ENCODE measurements at places on chromosomes 6 and 20.

DNA sequence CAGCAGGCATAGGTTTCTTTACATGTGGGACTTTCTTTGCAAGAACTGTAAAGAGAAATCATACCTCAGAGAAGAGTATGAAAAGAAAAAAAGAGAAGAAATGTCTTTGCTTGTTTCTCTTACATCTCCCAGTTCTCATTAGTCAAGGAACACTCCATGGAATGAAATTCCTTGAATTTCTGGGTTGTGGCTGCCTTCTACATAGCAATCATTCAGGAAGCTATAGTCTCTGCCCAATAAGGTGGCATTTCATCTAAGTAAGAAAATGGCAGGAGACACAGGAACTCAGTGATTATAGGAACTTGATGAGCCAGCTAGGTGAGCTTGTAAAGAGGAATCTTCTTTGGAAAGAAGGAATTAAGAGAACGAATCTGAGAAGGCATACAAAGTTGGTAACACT, 197.0 kb upstream of the FKBP1C start:
- no peak for DNase-seq

- DNase-seq = no peak
Measured at GRCh38 chr6:37840143-37840939, 20.8 kb downstream of the ZFAND3 start.

DNA sequence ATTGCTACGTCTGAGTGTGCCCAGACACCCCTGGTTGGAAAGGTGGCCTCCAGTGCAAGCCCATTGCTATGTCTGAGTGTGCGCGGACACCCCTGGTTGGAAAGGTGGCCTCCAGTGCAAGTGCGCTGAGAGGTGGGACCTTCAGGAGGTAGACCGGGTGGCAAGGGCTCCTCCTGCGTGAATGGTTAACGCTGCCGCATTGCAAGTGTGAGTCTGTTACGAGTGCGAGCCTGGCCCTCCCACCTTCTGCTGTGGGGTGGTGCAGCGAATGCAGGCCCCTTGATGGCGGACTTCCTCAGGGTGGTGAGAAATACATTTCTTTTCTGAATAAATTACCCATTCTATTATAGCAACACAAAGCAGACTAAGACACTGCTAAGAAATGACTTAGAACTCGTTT, 208.8 kb downstream of the DLL1 start:
- DNase-seq = no peak

DNA sequence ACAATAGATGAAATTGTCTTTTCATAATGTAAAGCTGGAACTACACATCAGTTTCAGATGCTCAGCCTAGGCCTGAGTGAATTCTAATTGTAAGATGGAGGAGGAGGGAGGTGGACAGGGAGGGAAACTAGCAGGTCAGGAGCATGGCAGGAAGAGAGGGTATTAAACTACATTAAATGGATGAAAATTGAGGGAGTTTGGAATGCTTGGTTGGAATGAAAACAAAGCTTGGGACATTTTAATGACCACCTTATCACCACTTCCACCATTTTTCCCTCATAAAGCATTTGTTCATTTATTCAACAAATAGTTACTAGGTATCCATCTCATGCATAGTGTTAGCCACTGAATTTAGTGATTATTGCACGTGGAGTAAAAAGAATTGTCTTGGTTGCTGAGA, 65.0 kb downstream of the KIZ start:
- no peak for DNase-seq

DNA sequence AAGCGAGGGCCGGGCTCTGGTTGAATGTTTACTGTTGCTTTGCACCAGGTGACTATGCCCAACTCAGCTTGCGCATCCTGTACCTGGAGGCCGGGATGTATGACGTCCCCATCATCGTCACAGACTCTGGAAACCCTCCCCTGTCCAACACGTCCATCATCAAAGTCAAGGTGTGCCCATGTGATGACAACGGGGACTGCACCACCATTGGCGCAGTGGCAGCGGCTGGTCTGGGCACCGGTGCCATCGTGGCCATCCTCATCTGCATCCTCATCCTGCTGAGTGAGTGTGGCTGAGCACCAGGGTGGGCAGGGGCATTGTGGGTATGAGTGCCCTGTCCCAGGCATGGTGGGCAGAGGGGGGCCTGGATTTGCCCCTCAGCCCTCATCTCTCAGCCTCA, 136.1 kb downstream of the TAF4 start:
- DNase-seq = no peak

- no peak for DNase-seq
Measured at GRCh38 chr20:32497589-32498224, 87.4 kb downstream of the NOL4L start.

DNA sequence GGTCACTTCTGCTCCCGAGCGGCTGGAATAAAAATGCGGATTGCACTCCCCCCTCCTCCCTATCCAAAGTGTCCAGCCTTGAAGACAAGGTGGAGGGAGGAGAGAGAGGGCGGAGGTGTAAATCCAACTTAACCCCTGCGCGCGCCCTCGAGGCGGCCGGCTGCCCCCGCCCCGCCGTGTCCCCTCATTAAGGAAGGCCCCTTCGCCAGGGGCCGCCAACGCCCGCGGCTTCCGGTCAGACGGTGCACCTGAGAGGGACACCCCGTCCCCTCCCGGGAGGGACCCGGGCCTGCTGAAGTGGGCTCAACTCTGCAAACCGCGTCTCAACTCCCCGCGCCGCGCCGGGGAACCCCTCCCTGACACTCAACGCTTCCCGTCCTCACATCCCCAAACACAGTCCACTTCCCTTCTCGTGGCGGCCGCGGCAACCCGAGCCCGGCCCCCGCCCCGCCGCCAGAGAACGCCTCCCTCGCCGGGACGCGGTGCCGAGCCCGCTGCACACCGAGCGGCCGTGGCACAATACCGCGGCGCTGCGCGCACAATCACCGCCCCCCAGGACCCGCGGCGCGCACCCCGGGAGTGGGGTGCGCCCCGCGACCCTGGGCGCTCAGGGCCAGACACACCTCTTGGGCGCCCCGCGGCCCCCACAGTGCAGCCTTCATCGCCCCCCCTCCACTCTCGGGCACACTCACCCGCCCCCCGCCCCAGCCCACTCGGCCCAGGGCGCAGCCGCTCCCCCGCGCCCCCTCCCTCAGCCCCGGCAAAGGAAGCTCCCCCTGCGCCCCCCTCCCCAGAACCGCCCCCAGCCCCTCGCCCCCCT, 102.5 kb downstream of the NOL4L start:
- DNase-seq = no peak

DNA sequence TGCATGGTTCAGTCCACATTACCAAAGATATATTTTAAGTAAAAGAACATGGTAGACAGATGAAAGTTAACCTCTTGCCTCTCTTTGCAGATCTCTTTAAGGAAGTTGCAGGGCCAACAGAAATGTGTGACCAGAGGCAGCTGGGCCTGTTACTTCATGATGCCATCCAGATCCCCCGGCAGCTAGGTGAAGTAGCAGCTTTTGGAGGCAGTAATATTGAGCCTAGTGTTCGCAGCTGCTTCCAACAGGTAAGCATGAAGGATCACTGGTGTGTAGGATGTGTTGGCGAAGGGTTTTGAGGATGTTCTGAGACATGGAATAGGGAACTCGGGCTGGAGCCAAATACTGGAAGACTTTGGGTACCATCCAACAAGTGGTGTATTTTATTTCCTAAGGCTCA, 508.6 kb downstream of the UTRN start:
- DNase-seq = no peak

DNA sequence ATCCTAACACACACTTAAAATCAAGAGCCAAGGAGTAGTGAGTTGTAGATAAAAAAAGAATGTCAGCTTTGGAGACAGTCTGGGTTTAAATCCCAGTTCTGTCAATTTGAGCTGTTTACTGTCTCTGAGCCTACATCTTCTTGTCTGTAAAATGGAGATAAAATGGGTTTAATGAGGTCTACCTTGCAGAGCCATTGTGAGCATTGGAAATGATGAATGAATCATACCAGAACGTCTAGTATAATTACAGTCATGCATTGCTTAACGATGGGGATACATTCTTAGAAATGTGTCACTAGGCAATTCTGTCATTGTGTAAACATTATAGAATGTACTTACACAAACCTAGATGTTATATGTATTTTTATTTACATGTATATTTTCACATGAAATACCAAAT, 17.6 kb upstream of the SGK2 start:
- no peak for DNase-seq

GRCh38 chr6:33694401-33694931, 17.0 kb downstream of the UQCC2 start:
- peak; percentile 38 for DNase-seq

DNA sequence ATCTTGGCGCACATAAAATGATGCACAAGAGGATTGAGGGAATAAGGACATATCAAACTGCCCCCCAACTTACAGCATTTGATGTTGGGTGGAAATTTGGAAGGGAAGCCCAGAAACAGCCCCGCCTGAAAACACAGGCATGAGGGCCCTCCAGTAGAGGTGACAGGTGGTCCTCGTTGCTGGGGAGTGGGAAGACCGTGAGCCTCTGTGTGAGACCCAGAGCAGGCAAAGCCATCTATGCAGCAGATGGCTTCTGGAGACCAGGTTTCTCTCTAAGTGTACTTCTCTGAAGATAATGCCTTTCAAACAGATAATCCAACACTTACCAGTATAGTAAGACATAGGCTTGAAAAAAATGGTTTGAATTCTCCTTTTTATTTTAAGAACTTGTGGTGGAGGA, 132.2 kb upstream of the INSM1 start:
- no peak for DNase-seq

- no peak for DNase-seq
Measured at GRCh38 chr20:5045906-5046305, 44.6 kb upstream of the SLC23A2 start.

DNA sequence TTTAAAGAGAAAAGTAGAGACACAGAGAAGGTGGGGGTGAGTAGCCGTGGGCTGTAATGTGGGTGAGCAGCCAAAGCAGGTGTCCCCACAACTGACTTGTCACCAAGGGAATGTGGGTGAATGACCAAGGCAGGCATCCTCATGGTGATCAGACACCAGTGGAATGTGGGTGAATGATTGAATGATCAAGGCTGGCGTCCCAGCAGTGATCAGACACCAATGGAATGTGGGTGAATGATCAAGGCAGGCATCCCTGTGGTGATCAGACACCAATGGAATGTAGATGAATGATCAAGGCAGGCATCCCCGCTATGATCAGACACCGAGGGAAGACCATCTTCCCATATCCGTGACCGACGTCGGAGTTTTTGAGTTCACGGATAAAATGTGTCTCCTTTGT, 49.8 kb upstream of the OR14J1 start:
- DNase-seq = no peak

DNA sequence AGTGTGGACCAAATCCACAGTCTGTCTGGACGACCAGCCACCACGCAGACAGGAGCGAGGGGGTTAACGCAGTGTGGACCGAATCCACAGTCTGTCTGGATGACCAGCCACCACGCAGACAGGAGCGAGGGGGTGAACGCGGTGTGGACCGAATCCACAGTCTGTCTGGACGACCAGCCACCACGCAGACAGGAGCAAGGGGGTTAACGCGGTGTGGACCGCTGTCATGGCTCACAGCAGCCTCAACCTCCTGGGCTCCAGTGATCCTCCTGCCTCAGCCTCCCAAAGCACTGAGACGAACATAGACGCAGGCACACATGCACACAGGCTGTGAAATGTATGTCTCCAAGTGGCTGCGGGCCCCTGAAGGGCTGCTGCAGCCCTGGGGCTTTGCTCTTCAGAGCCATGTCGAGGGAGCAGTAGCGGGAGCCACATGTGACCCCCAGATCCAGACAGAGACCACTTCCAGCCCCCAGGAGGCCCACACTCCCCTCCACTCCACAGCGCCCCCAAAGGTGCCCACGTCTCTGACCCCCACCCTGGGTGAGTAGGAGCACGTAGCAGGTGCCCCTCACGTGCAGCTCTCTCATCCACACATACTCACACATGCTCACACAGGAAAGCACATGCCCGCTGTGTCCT, 98.1 kb downstream of the YTHDF1 start:
- DNase-seq = no peak

DNA sequence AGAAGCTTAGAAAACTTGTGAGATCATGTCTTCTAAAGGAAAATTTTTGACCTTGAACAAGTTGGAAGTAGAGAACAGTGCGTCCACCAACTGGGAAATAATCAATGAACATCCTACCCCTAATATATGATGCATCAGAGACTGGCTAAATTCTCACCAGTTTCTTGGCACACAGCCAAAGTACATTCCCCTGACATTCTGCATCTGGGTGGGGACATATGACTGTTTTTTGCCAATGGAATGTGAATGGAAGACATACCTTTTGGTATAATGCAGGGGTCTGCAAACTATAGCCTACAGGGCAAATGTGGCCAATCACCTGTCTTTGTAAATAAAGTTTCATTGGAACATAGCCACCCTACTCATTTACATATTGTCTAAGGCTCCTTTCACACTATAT, 84.7 kb downstream of the HAO1 start:
- DNase-seq = no peak

DNA sequence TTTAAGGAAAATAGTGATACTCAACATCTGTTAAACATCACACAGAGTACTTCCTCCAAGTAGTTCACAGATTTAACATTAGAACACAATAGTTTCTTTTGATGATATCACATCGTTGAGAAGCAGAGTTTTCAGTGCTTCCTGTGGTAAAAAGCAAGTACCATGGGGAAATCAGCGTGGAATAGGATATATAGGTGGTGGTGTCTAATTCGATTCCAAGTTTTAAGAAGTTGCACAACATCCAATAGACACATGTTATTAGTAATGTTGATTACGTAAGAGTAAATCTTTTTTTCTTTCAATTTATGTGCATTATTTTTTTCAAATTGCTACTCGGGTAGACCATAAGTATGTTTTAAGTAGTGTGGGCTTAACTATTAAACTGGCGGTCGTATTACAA, 360.7 kb downstream of the NKAIN2 start:
- DNase-seq = no peak

- no peak for DNase-seq
Measured at GRCh38 chr6:105211831-105212230, 32.0 kb upstream of the POPDC3 start.

- DNase-seq = no peak
Measured at GRCh38 chr6:132713352-132714134, at the start of gene VNN1. Gene VNN1, minus strand, starts transcription at chr6:132714055. Its CDS starts 20 bp downstream, at chr6:132714035.

GRCh38 chr6:116763906-116764628, 1.5 kb downstream of the FAM162B start:
- DNase-seq = no peak

GRCh38 chr6:13445005-13445743, 42.2 kb downstream of the GFOD1 start:
- DNase-seq = no peak

DNA sequence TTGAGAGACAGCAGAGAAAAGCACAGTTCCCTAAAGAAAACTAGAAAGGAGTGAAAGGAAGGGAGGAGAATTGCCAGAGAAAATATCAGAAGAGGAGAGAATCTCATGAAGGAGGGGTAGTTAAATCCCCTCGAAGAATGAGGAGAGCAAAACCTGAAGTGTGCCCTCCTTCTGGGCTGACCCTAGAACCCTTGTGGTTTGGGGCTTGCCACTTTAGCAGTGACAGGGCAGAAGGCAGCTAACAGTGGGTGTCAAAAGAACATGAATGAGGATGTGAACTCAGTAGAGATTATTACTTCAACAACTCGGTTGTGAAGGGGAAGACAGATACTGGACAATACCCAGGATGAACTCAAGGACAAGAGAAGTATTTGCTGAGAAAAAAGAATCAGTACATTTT, 73.6 kb downstream of the RALGAPA2 start:
- DNase-seq = no peak

- DNase-seq = no peak
Measured at GRCh38 chr6:159981403-159982245, 12.7 kb downstream of the IGF2R start.
